Right cardiac atrium (tissue), 5 donors: ENCODE measurements at places on chromosomes 4 and X.

DNA sequence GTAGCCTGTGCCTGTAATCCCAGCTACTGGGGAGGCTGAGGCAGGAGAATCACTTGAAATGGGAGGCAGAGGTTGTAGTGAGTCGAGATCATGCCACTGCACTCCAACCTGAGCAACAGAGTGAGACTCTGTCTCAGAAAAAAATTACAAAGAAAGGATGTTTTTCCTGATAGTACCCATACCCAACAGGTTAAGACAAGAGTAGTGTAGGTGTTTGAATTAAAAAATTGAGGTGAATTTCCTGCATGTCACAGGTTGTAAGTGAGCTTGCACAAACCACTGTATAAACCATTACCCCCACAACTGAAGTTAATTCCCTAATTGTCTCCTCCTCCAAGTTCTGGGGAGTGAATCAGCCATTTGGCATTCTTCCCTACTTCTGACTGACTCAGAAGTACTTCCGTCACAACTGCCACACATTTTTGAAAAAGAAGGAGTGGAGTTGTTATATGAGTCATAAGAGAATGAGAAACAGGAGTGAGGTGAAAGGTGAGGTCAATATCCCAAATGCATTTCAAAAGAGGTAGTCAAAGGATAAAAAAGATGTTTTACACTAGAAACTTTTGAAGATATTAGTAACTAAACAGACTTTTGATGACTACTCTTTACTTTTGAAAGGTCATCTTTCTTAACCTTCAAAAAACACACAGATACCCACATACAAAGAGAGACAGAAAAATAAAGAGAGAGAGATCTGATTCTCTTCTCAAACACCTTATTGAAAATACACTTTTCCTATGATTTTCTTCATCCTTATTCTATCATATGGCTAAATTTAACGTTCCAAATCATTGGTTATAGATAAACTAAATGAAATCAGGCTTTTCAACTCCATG, 134.5 kb downstream of the BTC start:
- no peak for DNase-seq

- no peak for DNase-seq
Observed at GRCh38 chr4:8536467-8536866, 43.7 kb upstream of the GPR78 start.

- DNase-seq, result no peak
Observed at GRCh38 chr4:151718984-151719955, 41.5 kb downstream of the GATB start.

DNA sequence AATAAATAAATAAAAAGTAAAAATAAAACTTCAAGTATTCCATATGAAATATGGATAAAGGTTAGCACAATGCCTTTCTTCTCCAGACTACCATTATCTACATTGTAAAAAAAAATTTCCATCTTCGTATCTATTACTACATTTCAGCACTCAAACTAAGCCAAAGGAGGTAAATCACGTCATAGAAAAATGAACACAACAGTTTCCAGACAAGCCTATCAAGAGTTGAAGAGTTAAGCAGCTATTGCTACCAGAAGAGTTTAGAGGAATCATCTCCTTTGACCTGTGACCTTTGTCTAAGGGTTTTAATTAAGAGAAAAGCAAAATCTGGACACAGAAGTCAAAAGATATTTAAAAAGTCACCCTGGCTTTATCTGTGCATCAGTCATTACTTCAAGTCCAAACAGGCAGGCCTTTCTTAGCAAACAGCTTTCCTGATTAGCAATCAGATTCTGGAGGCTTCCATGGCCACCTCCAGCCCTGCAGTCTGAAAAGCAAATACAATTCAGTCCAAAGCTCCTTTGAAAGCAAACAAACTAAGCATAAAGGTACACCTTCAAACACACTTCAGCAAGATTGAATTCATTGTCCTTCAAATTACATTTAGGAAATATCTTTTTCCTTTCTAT, 82.2 kb downstream of the APBB2 start:
- no peak for DNase-seq
